Activated T-cell treated with anti-CD3 and anti-CD28 coated beads for 4 hours (primary cell): ENCODE measurements at places on chromosomes 13 and 19.

- no peak for DNase-seq
These were observed 20.9 kb downstream of the C19orf44 start for GRCh38 chr19:16516923-16517610.

GRCh38 chr13:75675421-75675820, 39.3 kb downstream of the LMO7 start:
- DNase-seq, result no peak

DNA sequence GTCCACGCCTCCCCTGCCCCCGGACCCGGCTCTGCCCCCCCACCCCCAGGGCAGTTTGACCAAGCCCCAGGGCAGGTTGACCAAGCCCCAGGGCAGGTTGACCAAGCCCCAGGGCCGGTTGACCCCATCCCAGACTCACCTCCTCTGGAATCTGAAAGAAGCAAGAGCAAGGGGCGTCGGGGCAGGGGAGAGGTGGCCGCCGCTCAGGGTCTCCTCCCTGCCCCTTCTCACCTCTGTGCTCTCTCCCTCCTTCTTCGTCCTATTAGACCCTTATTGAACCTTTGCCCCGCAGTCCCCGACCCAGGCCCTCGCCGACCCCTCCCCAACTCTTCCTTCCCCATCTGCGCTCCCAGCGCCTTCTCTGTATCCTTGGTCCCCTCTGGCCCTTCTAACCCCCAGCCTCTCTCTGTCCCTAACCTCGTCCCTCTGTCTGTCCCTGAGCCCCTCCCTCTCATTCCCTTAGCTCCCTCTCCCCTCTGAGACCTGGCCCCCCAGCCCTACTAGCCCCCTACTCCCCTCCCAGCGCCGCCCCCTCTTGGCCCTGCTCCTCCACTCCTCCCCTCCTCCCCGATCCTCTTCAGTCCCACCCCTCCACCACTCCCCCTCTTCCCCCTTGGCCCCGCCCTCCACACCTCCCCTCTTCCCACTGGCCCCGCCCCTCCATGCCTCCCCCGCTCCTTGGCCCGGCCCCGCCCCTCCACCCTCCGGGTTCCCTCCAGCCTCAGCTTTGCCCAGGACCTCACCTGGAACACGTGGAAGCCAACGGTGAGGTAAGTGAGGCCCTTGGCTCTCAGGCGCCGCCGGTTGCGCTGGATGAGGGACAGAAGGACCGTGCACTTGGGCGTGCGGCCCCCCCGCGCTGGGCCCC, 7.6 kb downstream of the CAPN12 start:
- DNase-seq, result peak; percentile 69

GRCh38 chr19:11780431-11781020, 13.7 kb downstream of the ZNF441 start:
- no peak for DNase-seq

DNA sequence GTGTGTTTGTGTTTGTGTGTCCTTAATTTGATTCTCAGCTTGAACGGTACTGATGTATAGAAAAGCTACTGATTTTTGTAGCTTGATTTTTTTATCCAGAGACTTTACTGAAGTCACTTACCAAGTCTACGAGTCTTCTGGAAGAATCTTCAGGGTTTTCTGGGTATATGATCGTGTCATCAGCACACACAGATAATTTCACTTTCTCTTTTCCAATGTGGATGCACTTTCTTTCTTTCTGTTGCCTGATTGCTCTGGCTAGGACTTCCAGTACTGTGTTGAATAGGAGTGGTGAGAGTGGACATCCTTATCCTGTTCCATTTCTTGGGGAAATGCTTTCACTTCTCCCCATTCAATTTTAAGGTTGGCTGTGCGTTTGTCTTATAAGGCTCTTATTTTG, 7.9 kb upstream of the LILRB1 start:
- DNase-seq, result no peak

- DNase-seq, result no peak
These were observed 21.5 kb downstream of the CYSLTR2 start for GRCh38 chr13:48675247-48675646.

DNA sequence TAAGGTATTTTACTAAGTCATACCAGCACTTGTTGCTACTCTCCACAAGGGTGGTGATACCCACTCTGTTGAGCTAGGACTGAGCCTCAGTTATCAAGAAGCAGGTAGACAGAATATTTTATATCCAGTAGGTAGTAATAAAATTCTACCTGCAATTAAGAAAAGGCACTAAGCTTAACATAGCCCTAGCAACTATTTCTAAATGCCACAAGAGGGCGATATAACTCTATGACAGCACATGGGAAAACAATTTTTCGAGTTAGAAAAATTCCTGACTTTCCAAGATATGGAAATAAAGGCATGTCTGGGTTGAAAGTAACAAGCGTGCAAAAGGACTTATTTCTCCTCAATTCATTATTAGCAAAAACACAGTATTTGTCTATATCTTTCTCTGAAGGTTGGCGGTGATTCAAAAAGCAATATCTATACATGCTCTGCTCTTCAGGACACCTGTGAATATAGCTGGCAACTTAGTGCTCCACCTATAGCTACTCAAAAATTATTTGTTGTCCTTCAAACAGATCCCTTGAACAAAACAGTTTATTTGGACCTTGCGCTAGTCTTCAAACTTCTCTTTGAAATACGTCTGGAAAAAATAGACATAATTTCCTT, 14.7 kb downstream of the CCDC169 start:
- no peak for DNase-seq

DNA sequence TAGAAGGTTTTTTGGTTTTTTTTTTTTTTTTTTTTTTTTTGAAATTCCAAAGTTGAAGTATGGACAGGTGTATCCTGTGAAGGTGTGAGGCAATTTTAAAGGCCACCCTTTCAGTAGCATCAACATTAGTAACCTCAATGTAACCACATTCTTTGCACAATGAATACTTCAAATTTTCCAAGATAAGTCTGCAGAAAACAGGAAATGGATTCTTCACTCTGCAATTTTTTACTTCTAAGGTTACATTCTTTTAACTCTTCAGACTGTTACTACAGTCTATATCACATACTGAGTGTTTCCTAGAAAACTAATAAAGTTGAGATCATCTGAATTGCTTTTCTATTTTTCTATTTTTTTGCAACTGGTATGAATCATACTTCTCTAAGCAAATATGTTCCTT, 569.0 kb upstream of the GPC6 start:
- DNase-seq, result no peak
